ENCODE measurements at places on chromosomes 1 and 21.

GRCh38 chr1:48776393-48777218 lies at the start of gene BEND5:
Gene BEND5 (minus strand): TSS chr1:48776891. CDS start chr1:48776831, 60 bp downstream.
- DNase-seq, result peak; percentile 42

DNA sequence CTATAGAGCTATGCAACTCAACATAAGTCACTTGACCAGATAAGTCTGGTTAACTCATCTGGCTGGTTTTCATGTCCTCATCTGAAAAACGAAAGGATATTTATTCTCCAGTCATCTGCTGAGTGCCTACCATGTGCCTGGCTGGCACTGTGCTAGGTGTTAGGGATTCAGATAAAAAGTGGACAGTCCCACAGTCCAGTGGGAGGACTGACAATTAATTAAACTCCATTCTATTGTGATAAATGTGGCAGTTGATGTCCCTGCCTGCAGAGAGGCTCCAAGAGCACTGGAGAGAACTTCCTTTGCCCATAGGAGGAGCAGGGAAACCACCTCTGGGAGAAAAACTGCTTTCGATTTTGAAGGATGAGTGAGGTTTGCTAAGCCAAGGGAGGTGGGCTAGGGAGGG lies 5.4 kb downstream of the NUAK2 start:
- no peak for DNase-seq

DNA sequence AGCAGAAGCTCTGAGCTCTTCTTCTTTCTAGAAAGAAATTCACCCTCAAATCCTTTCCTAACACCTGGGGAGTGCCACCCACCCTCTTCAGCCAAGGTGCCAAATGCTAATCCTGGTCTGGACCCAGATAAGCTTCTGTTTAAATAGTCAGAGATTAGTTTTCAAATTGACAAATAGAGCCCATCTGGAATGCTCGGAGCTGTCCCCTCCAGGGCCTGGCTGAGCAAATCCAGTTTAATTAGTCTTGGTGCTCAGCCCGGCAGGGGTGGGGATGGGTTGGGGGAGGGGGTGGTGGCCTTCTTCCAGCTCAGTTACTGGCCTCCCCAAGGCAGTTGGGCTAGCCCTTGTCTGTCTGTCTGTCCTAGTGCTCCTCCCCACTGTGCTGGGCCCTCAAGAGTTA lies 269.5 kb downstream of the GRIK3 start:
- no peak for DNase-seq

DNA sequence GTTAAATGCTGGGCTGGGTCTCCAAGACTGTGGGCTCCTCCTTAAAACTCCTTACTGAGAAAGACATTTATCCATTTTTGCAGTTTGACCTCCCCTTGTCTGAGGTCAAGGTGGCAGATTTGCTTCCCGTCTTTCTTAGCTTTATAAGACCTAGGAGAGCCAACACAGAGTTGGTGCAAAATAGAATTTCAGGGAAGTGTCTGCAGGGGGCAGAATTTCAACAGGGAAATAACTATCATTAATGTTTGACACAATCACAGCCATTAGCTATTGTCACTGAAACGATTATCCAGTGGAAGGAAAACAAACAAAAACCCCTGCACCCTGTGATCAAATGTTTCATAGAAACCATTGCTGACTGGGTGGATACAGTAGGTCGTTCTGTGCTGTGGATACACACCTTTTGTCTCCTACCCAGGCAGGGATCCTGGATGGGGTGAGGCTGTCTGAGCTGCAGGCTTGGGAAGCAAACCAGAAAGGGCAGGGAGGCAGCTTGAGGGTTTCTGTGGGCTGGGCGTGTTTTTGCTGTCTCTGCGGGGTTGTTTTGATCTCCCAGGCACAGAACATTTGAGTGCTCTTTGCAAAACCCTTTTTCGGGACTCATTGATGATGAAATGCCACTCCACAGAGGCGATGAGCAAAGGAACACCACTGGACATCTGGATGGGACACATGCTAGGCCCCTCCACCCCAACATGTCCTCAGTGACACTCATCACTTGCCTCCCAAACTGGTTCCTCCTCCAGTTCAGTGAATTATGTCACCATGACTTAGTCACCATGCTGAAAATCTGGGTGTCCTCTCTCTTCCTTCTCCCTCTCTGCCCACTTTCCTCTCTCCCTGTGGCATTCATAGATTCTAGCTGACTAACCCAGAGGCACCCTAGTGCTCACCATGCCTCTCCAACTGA lies 94.2 kb upstream of the SERBP1 start:
- no peak for DNase-seq

- DNase-seq, result no peak
These were observed 132.9 kb upstream of the GFI1 start for GRCh38 chr1:92619466-92620189.

- no peak for DNase-seq
These were observed 29.6 kb downstream of the NVL start for GRCh38 chr1:224300346-224300745.

All from left colon (tissue), 2 donors.